ENCODE measurements at places on chromosomes 13 and 19.

- no peak for DNase-seq
Observed at GRCh38 chr13:52026246-52026626, 1.7 kb downstream of the UTP14C start.

GRCh38 chr13:39552246-39552645 lies 50.7 kb downstream of the LHFPL6 start:
- no peak for DNase-seq

DNA sequence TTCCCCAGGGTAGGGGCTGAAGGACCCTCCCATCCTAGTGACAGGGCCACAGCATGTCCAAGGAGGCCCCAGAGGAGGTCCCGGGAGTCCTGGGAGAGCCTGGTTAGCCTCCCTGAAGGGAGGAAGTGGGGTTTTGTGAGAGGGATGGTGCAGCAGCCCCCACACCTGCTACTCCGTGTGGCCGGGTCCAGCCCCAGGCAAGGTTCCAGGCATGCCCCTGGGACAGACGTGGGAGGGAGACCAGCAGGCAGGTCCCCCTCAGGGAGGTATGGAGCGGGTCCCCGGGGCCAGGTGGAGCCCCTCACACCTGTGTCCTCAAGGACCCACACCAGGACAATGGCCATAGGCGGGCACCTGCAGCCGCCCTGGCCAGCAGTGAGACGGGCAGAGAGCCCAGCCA lies 1.9 kb upstream of the F7 start:
- no peak for DNase-seq

- peak; percentile 35 for DNase-seq
Observed at GRCh38 chr19:17294051-17294891, 9.0 kb downstream of the ABHD8 start.

GRCh38 chr13:46716821-46717220 lies 80.1 kb downstream of the ESD start:
- no peak for DNase-seq

DNA sequence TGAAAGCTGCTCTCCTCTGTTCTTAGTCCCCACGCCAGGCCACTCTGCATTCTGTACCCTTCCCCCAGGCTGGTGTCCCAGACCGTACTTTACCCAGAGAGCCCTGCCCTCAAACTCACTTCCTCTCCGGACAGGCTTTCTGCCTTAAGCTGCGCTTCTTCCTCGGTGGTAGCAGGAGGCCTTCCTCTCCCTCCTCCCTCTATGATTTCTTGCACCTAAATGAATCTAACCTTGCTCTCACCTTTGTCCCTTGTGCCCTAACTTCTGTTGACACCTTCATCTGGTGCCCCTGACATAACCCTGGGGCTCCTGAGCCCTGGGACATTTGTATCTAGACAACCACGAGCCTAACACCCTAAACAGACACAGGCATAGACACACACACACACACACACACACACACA lies 29.6 kb upstream of the CEACAM21 start:
- no peak for DNase-seq

DNA sequence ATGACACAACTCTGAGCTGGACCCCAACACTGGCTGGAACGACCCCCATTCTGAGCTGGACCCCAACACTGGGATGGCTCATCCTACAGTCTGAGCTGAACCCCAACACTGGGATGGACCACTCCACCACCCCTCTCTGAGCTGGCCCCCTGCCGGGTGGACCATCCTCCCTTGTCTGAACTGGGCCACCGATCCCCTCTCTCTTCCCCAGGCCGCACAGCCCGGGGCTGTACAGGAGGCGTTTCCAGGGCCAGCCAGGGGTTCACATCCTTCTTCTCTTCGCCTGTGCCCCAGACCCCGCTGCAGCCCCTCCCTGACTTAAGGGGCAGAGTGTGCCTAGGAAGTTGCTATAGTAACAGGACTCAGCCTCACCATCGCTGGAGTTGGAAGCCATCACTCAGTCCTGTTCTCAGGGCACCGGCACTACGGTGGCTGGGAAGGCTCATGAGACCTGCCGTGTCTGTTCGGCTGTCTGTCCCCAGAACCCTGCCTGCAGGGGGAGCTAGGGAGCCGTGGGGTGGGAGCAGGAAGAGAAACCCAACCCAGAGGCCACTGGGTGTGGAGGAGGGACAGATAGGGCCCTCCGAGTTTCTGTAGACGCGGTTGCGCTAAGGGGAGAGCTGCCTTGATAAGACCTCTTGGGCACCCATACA lies 3.7 kb downstream of the PRKACA start:
- DNase-seq, result no peak

- DNase-seq, result no peak
Observed at GRCh38 chr19:46052896-46053295, 12.1 kb upstream of the IGFL4 start.

- DNase-seq, result peak; percentile 38
Observed at GRCh38 chr13:110560601-110561343, 750 bp downstream of the RAB20 start.

DNA sequence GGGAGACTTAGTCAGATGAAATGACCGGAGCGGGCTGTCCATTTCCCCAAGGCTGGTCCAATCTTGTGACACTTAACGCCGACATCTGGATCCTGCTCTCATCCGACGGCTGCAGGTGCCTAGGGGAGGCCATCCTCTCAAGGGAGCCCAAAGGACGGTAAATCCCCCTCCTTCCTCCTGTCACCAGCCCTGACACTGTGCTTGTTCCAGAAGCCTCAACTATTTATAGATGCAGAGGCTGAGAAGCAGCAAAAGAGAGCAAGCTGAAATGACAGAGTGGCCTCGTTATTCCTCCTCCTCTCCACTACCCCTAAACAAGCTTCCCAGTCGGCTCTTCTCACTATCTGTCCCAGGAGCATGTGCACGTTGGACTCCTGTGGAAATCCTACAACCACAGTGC lies 533.7 kb downstream of the LIG4 start:
- no peak for DNase-seq

DNA sequence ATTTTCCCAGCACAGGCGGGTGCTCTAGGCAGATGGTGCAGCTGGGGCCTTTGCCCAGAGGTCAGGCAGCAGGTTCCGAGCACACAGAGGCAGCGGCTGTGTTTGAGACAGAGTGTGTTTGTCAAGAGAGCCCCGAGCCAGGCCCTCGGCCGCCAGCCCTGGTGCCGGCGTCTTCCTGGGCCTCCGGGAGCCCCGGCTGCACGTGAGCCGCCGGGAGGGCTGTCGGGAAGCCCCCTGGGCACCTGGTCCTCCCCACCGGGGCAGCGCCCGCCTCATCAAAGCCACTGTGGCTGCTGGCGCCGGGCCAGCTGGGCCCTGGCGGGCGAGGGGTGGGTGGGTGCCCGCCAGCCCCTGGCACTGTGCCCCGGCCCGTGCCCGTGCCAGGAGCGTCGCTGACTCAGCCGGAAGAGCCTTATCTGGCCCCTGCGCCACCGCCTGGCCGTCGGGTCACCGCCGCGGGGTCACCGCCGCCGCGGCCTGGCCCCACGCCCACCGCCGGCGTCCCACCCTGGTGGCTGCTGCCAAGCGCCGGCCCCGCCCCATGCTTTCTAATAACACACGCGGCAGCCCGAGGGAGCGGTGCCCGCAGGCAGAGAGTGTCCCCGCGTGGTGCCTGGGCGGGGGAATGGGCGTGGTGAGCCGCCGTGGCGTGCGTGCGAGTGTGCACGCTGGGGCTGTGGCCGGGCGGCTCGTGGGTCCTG lies 14.9 kb downstream of the ARID3A start:
- DNase-seq, result no peak

DNA sequence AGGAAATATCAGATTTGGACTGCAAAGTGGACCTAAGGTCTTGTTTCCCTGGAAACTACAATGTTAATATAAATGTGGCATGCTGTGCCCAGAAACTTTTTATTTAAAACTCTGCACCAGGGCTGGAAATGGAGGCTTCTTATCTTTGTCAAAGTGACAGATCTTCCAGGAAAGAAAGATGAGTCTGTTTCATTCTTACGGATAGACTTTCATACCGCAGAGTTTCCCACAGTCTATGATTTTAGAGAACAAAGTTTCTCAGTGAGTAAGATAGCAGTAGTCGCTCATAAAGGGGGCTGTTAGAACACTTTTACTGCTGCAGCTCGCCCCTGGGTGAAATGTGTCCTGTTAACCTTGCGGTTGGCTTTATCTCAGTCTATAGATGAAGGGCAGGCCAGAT lies 6.7 kb downstream of the CLEC11A start:
- no peak for DNase-seq

DNA sequence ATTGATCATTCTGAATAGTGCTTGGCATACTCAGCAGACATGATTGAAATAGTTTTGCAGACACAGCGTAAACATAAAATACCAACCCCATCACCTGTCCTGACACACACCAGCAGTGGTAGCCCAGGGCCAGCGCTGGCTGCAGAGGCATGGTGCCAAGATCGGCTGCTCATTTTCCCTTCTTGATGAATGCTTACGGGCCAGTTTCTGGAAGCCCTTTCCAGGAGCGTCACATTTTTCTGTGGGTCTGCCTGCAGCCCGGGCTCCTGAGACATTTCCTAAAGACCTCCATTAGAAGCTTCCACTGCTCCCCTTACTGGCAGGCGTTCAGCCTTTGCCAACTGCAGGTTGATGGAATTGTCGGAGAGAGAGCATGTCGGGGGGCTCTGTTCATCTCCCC lies 48.6 kb downstream of the CHST8 start:
- DNase-seq, result no peak

DNA sequence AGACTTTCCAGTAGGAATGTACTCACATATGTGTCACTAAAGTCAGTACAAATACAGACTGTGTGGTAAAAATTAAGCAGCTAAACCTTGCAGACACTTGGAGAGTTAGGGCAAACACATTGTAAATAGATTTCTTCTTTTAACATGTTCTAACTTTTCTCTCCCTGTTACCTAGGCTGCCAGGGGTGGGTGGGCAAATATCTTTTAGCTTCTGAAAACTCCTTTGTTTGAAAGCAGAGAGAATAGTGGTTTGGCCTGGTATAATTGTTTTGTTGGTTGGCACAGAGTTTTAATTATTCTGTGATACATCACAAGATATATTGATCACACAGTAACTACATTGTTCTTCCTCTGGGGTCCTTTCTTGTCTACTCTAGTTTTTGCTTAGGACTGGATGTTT lies 289.8 kb upstream of the DACH1 start:
- DNase-seq, result no peak

DNA sequence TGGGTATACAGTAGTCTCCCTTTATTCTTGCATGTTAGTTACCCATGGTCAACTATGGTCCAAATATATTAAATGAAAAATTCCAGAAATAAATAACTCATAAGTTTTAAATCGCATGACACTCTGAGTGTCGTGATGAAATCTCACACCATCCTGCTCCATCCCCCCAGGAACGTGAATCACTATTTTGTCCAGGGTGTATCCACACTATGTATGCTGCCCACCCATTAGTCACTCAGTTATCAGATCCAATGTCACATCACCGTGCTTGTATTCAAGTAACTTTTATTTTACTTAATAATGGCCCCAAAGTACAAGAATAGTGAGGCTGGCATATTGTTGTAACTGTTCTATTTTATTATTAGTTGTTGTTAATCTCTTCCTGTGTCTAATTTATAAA lies 115.8 kb upstream of the SERP2 start:
- DNase-seq, result no peak

DNA sequence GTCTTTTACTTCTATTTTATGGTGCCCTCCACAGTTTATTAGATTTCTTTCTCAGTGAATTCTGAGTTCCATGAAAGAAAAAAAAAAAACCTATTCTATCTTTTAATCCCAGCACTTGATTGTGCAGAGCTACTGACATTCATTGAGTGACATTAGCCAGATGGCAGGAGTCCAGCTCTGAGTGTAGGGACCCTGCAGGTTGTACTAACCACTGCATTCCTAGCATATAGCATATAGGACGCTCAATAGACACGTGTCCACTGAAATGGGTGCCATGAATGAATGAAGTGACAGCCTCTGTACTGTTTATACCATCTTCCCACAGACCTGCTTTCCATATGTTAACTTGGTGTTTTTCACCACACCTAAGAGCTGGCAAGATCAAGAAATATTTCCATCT lies 206.3 kb downstream of the RAP2A start:
- DNase-seq, result no peak
